ENCODE measurements at places on chromosomes 7 and 10. TPM values are rescaled to one million over a fixed set of nuclear protein-coding genes. Genes with fewer than 3 reads are reported as not detected.

GRCh38 chr7:138338361-138338760 is 121.7 kb upstream of the TRIM24 start:
- peak; percentile 49 for DNase-seq

- no peak for DNase-seq
Measured at GRCh38 chr7:151247611-151248345, 716 bp downstream of the SMARCD3 start.

GRCh38 chr10:69278446-69278963 is at the start of gene HK1:
HK1 (plus strand) TSS chr10:69278496.
- DNase-seq, result no peak

GRCh38 chr7:129122751-129123509 is 21.6 kb upstream of the TSPAN33 start:
- DNase-seq, result no peak

DNA sequence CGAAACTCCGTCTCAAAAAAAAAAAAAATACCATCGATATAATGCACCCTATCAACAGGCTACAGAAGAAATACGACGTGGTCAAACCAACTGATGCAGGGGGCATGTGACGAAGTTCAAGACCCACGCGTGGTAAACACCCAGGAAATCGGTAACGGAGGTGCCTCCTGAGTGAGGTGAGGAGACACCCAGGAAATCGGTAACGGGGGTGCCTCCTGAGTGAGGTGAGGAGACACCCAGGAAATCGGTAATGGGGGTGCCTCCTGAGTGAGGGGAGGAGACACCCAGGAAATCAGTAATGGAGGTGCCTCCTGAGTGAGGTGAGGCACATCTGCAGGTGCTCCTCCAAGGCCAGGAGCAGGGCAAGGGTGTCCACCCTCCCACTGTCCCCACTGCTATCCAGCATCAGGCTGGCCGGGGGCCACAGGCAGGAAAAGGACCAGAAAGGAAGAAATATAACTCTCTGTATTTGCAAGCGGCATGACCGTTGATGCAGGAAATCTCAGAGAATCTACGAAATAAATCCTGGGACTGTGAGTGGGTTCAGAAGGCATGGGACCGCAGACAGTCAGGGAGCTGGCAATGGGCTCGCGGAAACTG is 10.7 kb upstream of the GPR146 start:
- no peak for DNase-seq

- peak; percentile 69 for DNase-seq
Measured at GRCh38 chr10:132514821-132515520, 22.6 kb upstream of the INPP5A start.

DNA sequence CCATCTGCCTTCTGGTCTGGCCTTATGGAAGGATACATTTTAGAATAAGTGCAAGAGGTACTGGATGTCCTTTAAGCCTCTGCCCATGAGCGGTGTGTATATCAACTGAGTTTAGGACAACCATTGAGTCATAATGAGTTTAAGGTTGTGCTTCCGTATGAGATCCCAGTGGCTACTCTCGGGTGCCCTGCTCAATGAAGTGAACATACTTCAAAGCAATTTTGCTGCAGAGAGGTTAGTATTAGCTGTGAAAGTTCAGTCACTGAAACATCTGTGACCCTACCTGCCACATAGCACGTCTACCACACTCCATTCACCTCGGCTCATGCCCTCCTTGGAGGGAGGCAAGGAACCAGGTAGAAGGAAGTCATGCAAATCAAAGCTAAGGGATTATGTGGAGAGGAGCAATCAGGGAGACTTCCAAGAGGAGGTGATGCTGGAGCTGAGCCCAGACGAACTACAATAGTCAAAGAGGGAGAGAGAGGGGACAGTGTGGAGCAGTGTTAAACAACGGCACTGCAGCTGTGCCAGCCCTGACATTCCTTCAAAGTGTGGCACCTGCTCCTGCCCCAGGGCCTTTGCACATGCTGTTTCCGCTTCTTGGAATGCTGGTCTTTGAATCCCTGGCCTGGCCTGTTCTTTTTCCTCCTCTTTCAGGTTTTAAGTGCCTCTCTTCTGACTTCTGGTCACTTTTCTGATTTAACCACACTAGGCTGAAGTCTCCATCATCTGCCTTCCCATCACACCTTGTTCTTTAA is 25.4 kb downstream of the BTBD16 start:
- DNase-seq, result no peak

- no peak for DNase-seq
Measured at GRCh38 chr7:101173752-101174244, 6.3 kb downstream of the NAT16 start.

- no peak for DNase-seq
Measured at GRCh38 chr7:67311901-67312300, 315.3 kb downstream of the TYW1 start.

DNA sequence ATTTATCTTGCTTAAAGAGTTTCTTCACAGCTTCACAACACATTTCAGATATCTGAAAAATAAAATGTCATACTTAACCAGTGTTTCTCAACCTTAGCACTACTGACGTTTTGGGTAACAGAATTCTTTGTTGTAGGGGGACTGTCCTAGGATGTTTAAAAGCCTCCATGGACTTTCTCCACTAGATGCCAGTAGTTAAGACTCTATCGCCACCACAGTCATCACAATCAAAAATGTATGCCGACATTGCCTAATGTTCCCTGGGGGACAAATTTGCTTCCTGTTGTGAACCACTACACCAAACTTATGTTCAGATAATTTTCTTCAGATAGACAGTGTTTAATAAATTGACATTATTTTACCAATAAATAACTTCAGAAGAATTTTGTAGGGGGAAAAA is 13.4 kb downstream of the NOC3L start:
- DNase-seq, result no peak

DNA sequence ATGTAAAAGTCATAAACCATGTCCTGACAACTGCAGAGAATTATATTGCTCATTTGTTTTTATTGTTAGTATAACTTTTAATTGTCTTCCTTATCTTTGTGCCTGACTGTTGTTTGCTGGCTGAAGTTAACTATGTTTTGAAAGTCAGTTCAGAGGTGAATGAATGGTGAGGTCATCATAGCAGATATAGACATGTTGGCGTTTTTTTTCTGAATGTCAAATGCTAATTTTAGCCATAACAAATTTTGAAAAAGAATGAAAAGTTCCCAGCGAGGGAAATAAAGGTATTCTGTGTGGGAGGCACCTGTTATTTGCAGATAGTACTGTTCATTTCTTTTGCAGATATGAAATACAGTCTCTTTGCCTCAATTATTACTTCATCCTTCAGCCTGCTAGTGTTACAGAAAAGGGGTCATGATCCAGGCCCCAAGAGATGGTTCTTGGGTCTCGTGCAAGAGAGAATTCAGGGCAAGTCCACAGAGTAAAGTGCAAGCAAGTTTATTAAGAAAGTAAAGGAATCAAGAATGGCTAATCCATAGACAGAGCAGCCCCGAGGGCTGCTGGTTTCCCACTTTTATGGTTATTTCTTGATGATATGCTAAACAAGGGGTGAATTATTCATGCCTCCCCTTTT is 96.5 kb downstream of the CAMK1D start:
- DNase-seq, result no peak

DNA sequence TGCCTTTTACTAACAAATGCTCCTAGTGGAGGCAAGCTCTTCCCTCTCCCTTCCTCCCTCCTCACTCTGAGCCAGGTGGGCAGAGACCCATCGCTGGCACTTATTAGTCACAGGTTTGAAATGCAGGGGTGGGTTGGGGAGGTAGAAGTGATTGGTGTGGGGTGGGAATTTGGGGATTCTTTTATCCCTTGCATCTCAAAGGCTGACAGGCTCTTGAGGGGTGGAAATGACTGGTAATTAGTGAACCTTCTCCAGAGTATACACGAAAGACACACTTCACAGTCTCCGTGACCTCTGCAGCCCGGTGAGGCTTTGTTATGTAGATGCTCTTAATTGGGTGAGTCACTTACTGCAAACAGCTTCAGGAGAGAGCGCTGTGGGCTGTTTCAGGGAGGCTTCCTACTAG is 13.9 kb upstream of the LRMDA start:
- no peak for DNase-seq

GRCh38 chr10:65847436-65848230 is 1078.2 kb upstream of the LRRTM3 start:
- no peak for DNase-seq

DNA sequence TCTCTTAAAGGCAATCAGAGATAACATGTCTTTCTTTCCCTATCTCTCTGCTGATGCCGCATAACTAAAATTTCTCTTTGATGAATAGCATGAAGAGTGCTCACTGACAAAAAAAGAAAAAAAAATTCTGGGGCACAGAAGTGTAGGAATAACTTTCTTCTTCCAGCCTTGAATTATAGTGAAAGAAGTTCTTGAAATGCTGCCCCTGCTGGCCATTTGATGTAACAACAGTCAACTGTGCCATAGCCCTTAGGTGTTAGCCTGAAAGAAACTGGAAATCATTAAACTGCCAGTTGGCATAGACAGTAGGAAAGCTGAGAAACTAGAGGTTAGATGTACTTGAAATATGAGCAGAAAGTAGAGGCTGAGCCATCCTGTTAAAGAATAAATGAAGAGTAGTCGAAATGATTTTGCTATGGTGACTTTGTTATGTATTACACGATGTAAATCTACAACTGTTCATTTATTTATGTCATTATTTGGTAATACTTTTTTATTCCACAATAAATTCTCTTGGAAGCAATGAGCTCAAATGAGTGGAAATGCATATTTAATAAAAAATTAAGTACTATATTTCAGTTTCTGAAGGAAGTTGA is 48.3 kb upstream of the FAM171A1 start:
- no peak for DNase-seq

DNA sequence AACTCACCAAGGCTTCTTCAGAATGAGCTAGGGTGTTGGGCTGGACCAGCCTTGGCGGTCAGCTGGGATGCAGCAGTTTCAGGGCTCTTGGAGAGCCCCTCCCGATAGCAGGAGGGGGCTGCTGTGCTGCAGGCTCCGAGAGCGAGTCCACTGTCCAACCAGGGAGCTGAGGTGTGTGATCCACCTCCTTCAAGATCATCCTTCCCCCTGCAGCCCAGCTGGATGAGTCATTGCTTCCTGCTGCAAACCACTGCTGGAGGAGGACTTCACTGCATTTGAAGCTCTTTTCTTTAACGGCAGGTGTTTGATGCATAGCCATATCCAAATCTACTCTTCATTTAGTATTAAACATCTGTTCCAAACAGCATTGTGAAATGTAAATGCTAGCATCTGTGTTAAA is 54.2 kb upstream of the EBF3 start:
- no peak for DNase-seq

DNA sequence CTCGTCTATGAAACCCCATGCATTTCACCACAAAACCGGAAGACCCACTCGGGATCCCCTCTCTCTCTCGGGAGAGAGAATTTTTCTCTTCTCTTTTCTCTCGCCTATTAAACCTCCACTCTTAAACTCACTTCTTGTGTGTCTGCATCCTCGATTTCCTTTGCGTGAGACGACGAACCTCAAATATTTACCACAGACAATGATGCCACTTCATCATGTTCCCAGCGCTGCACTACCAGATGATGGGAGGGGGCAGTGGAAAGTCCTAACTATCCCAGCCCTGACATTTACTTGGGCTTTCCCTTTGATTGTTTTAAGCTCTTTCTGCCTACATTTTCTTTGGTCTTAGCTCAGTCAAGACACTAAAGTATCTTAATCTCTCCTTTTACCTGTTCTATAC is 906.7 kb downstream of the GRID1 start:
- no peak for DNase-seq

DNA sequence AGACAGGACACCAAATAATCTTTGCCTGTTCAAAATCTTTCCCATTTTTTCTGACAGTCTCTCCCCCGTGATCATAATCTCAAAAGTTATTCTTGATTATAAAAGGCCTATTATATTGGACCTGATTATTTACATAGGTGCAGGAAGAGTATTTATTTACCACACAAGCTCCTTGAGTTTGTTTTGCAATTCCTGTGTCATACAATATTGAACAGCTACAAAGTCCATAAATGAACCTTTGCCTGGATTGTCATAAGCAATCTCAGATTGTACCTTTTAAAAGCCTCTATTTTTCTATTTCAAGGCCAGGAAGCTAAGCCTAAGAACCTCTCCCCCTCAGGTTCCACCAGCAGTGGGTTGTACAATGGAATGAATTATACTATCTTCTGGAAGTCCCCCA is 183.9 kb upstream of the MEOX2 start:
- DNase-seq, result no peak

DNA sequence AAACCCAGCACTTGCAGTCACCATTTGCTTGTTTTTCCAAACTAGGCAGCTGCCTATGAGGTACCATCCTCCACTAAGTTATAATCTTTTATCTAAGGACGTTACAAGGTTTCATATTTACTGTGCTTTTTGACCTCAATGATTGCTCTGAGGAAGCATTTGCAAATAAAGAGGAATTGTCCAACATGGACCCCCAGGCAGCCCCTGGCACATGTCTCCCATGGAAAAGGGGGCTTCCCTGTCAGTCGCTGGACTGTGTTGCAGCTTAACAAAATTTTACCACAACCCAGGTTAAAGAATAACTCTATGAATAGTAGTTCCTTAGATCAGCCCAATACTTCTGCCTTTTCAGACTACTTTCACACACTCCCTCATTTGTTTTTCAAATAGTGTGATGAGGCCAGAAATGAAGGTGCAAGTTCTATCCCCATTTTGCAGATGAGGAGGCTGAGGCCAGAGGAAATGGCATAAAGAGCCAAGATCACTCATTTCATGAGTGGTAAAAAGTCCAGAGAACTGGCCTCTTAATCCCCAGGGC is 52.8 kb upstream of the ZPBP start:
- no peak for DNase-seq

GRCh38 chr7:94996369-94996768 is 89.0 kb downstream of the PPP1R9A start:
- DNase-seq, result no peak

- no peak for DNase-seq
Measured at GRCh38 chr7:142496545-142496991, 238.7 kb upstream of the PRSS58 start.

GRCh38 chr10:79013406-79013987 is 55.3 kb upstream of the ZMIZ1 start:
- no peak for DNase-seq

GRCh38 chr7:74297516-74298233 is 8.5 kb downstream of the CLIP2 start:
- DNase-seq, result no peak

DNA sequence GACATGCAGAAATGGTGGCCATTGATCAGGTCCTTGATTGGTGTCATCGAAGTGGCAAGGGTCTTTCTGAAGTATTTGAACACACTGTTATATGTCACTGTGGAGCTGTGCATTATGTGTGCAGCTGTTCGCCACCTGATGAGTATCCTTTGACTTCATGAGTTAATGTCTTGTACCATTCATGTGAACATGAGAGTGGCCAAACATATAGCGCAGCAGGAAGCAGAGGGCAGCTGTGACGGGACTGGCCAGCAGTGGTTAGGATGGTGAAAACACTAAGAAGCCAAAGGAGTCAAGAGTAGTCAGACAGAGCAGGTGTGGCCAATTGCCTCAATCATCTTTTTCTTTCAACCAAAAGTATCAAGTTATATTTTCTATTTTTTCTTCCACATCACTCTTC is 167.4 kb downstream of the IMMP2L start:
- no peak for DNase-seq

- DNase-seq, result no peak
Measured at GRCh38 chr7:131630427-131630826, 74.0 kb upstream of the PODXL start.

GRCh38 chr10:119483001-119483400 is 59.5 kb downstream of the RGS10 start:
- DNase-seq, result no peak

- DNase-seq, result no peak
Measured at GRCh38 chr7:115340828-115341227, 418.9 kb downstream of the MDFIC start.

The CUBN gene
- total RNA-seq, result 4.0 TPM

The CYP26C1 gene
- 0.05 TPM for total RNA-seq

The HTR5A gene
- not detected for total RNA-seq

The ORAI2 gene
- 16.5 TPM for total RNA-seq

The HABP2 gene
- 0.07 TPM for total RNA-seq

The SEMA4G gene
- 9.2 TPM for total RNA-seq

The LDB3 gene
- total RNA-seq, result 1.5 TPM

The SUN3 gene
- not detected for total RNA-seq
